ENCODE measurements at places on chromosomes 4 and X.

DNA sequence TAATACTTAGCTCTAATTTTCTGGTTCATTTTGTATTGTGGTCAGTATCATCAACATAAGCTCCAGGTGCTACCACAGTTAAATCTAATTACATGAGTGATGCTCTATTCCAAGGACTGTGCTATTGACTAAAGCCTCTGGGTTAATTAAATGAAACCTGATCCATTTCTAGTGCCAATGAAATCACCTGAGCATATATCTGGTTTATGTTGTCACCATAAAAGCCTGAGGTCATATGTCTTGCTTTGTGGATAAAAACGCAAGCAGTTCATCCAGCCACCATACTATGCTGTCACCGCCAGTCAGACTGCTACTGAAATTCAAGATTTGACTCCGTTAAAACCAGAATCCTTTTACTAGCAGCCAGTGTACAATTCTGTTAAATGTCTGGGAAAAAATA, 64.2 kb upstream of the ZNF518B start:
- DNase-seq: no peak

- peak; percentile 73 for DNase-seq
Measured at GRCh38 chr4:51943221-51943620, 76.9 kb downstream of the LRRC66 start.

GRCh38 chrX:50839730-50840129, 25.7 kb upstream of the SHROOM4 start:
- no peak for DNase-seq

DNA sequence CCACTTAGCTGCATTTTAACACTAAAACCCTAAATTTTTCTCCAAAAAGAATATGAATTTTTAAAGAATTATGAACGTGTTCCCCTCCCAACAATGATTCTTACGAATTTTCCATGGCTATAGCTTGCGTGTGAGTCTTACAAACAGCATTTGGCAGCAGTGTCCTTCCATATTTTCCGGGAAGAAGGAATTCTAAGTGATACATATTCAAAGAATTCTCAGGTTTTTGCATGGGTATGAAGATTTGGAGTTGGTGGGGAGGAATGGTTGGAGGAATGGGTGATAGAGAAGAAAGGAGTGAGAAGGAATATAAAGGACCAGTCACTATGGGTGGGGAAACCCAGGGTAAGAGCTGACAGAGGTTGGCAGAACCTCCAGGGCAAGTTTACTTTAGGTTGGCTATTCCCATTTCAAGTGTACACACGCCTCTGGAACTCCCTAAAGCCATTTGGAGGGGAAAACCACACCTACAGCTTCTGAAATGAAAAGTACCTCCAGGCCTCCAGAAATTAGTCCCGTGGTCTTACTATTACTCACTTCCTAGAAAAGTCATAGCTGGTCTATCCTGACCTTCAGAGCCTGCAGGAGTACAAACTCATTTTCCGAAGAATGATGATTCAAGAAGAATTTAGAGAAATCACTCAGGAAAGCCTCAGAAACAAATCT, 420.8 kb upstream of the DIPK2B start:
- peak; percentile 35 for DNase-seq

DNA sequence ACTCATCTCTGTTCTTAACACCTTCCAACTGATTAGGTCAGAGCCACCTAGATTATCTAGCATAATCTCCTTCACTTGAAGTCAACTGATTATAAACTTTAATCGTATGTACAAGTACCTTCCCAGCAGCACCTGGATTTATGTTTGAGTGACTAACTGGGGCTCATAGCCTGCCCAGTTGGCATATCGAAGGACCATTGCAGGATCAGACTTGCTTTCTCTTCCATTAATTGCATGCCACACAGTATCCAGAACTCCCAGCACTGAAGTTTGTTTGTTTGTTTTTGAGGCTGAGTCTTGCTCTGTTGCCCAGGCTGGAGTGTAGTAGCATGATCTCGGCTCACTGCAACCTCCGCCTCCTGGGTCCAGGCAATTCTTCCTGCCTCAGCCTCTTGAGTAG, 27.9 kb downstream of the GRK4 start:
- DNase-seq: no peak

DNA sequence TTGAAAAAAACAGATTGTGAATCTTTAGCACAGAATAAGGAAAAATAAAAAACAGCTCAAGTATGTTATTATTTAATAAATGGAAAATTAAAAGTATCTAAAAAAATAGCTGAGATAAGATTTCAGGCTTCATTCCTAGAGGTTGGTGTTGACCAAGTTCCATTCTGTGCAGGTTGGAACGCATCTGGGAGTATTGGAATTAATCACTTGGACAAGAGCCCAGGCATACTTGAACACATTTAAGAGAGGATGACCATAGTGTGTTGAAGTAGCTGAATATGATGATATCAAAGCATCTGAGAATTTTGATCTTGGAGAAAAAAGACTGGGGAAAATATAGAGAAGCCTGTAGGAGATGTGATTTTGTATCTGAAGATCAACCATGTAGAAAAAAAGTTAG, 54.6 kb upstream of the VCX start:
- DNase-seq: no peak

GRCh38 chr4:139908636-139909437, 243.2 kb downstream of the MGST2 start:
- no peak for DNase-seq

DNA sequence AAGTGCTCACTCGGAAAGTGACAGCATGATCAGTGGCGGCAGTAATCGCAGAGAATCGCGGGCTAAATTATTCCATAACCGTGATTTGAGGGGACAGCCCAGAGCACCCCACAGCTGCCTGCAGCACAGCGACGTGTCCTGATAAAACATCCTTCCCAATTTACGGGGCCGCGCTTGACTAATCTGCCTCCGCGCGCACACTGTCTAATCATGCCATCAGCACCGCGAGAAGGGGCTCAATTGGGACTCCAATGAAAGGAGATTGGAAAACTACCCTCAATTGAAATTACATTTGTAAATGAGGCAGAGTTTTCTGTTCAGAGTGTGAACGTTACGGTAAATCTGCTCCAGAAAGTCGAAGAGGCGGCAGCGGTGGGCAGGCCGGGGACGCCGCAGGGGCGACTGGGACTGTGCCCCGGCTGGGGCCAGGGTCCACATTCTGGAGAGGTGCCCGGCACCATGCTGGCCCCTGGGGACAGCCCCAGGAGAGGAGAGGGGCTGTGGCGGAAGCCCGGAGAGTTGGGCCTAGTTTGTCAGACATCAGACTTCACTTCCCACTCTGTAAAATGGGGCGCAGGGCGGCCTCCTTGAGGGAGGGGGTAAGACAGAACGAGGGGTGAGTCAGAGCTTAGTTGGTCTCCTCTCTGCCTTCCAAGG, 107.7 kb downstream of the FAM53A start:
- no peak for DNase-seq

DNA sequence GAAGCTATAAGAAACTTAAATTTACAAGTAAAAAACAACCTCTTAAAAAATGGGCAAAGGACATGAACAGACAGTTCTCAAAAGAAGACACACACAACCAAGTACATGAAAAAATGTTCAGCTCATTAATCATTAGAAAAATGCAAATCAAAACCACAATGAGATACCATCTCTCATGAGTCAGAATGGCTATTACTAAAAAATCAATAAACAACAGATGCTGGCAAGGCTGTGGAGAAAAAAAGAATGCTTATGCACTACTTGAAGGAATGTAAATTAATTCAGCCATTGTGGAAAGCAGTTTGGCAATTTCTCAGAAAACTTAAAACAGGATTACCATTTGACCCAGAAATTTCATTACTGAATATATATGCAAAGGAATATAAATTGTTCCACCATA, 666.3 kb upstream of the GRIA3 start:
- DNase-seq: no peak

DNA sequence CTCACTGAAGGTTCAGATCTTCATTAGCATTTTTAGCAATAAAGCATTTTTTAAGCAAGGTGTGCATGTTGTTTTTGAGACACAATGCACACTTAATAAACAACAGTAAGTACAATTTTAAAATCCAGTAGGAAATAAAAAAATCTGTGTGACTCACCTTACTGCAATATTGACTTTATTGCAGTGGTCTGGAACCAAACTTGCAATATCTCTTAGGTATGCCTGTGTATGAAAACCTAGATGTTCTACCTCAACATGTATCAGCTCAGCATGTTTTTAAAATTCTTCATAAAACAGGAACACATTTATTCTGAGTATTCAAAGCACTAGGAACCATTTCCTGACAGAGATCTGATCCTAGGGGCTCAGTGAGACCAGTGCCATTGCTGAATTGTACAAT, 26.7 kb downstream of the NR0B1 start:
- DNase-seq: no peak
